ENCODE measurements at places on chromosomes 4 and X.

GRCh38 chr4:47791965-47792364 is 45.9 kb downstream of the CORIN start:
- no peak for DNase-seq

GRCh38 chr4:186878203-186878776 is 154.6 kb upstream of the FAT1 start:
- DNase-seq: no peak

DNA sequence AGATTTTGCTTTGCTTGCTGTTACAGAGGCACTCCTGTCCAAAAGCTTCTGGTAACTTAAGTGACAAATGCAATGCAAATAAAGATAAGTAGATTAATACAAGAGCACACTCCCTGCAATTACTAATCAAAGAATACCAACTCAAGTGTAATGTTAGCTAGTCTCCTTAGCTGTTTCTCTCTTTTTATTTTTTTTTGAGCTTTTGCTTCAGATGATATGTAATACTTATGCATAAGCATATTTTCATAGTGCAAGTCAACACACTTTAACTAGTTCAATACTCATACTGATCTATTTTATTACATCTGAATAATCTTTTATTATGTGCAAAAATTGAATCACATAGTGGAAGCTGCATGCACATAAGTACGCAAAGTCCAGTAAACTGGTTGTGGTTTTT is 2.7 kb downstream of the SLC7A11 start:
- DNase-seq: no peak

DNA sequence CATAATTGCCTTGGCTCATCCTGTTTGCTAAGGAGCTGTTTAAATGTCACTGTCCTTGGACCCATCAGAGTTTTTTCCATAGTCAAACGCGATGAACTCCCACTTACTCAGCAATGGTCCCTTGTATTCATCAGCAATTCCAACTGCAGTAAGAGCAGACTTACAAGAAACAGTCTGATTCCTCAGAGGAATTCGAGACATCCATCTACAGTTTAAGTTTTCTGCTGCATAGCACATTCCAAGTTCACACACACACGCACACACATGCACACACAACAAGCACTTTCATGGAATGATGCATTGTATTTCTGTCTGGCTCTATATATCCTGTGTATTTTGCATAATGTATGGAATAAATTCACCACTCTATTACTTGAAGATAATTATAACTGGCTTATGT is 32.7 kb upstream of the TMEM150C start:
- no peak for DNase-seq

- no peak for DNase-seq
These were observed 20.7 kb downstream of the SYNPO2 start for GRCh38 chr4:118909173-118909956.

DNA sequence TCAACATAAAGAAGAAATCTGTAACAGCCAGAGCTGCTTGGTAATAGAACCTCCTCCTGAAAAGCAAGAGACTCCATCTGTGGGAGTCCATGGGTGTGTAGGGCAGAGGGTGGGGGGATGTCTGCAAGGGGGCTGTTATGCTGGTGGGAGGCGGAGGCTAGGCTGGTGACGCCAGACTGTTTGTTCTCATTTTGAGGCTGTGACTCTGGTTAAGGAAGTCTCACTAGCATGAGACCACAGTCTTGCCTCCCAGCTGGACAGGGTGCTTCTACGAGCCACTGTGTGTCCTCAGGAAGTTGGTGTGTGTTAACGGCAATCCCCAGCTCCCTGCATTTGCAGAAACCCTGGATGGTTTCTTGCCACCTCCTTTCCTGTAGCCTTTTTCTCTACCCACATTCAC is 79.8 kb downstream of the NSUN7 start:
- no peak for DNase-seq

DNA sequence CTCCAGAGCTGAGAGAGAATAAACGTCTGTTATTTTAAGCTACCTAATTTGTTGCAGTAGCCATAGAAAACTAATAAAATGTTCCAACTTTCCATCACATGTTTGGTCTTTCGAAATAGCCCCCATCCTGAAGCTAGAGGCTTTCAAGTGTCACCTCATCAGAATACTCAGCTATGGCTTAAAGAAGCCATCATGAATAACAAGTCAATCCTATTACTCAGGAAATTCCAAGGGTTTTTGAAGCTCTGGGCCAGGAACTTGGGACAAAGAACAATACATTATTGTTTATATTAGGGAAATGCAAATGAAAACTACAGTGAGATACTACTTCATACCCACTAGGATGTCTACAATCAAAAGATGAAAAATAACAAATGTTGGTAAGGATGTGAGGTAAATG is 42.2 kb downstream of the TBCK start:
- DNase-seq: no peak

GRCh38 chr4:142449771-142450373 is 396.2 kb downstream of the INPP4B start:
- no peak for DNase-seq

DNA sequence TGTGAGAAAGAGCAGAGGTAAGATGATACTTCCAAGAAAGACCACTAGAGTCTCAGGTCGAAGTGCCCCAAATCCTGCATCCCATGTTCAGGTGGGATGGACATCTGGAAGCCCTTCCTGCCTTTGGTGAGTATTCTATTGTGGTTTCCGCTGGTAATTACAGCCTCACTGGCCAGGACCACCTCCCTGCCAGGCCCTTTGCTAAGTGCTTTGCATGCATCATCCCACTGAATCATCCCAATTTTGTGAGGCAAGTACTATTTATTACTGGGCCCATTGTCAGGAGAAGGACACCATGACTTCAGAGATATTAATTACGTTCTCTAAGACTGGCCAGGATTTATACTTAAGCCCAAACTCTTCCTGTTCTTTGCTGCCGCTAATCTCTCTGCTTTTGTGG is 10.7 kb upstream of the PASD1 start:
- no peak for DNase-seq

DNA sequence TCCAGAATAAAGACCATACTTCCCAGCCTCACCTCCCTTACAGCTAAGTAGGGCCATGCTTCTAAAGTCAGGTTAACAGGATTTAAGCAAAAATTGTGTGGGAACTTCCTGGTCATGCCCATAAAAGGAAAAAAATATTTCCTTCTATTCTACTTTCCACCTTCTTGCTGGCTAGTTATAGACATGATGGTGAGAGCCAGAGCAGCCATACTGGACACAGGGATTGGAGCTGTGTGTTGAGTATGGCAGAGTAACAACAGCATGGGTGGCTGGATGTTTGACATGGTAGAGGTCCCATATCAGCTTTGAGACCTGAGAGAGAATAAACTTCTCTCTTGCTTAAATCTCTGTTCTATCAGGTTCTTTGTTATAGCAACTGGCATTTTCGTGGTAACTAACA is 15.1 kb upstream of the CBR4 start:
- no peak for DNase-seq

DNA sequence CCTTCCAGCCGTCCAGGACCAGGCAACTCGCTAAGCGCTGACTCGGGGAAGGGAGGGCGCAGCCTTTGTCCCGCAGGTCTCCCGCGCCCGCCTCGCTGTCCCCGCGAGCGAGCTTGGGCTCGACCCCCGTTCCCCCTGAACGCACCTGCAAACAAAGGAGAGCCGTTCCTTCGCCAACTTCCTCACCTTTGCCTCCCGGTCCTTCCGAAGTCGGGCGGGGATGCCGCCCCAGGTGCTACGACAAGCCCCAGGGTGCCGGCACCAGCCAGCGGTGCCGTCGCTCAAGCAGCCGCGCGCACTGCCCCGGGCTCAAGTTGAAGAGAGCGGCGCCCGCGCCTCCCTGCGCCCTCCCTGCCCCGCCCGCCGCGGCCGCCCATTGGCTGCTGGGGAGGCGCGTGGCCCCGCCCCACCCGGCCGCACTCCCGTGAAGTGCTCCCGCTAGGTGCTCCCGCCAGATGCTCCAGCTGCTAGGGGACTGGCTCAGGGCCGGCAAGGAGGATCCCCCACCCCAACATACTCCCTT is 107.1 kb downstream of the NSUN7 start:
- DNase-seq: peak; percentile 77

DNA sequence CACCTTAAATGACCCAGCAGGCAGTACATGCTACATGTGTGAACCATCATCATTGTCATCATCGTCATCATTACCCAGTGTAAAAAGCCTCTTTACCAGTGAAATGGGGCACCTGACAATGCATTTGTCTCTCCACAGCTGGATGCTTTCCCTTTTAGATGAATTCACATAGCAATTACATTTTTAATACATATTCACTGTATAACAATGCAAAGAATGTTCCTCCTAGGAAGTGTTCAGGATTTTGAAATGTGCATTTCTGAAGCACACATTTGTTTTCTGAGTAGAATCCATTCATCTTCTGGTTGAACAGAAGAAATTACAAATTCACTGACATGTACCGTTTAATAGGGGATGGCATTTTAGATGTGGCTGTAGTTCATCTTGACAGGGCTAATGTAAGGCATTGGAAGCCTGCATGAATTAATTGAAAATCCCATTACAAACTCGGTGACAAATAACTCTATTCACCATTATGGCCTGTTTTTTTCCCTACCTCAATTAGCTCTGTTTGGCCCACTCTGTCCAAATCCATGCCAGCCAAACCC is 111.1 kb downstream of the SH3RF1 start:
- DNase-seq: no peak

- no peak for DNase-seq
These were observed 119.0 kb upstream of the WDR17 start for GRCh38 chr4:175946472-175947116.

DNA sequence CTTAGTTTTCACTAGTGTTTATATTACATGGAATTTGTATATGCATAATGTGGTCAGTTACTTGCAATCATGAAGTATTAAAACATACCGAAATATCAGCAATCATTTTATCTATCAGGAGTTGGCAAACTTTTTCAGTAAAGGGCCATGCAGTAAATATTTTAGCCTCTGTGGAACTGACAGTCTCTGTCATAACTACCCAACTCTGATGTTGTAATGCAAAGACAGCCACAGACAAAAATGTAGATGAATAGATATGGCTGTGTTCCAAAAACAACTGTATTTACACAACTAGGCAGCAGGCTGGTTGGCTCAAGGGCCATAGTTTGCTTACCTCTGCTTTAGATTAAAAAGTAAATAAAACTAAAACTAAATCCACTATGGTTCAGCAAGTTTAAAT is 200.2 kb downstream of the HS3ST1 start:
- no peak for DNase-seq

DNA sequence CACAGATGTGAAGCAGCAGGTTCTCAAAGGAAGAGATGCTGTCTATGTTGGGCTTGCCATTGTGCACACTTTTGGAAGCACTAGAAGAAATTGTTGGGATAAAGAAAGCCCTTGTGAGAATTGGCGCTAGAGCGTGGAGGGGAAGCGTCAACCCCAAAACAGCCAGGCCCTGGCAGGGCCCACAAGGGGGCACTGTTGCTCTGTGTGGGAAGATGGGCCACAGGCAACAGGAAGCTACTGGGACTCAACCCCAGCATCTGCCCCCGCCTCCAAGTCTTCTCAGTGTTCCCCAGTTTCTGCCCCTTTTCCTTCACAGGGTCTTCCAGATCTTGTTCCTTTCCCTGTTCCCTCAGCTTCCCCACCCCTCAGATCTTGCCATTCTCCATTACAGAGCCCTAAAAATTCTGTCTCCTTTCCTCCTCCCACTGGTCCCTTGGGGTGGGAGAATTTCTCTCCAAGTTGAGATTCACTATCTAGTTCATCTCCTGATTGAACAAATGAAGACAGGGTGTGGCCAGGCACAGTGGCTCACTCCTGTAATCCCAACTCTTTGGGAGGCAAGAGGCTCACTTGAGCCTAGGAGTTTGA is 85.5 kb downstream of the STARD8 start:
- peak; percentile 48 for DNase-seq

DNA sequence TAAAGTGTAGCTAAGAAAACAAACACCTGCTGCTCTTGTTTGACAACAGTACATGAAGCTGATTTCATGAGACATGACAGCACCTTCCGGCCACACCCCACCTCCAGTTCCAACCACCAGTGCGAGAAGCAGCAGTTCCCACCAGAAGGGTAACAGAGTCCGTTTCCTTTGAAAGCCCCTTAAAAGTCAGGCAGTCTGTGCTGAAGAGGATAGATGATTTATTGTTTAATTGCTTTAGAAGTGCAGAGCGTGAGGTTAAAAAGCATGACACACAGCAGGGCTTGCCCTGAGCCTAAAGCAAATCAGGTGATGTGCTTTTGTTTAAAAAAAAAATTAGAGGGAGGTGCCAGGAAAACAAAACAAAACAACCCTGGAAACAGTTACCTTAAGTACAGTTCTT is 82.6 kb downstream of the HADH start:
- DNase-seq: no peak

DNA sequence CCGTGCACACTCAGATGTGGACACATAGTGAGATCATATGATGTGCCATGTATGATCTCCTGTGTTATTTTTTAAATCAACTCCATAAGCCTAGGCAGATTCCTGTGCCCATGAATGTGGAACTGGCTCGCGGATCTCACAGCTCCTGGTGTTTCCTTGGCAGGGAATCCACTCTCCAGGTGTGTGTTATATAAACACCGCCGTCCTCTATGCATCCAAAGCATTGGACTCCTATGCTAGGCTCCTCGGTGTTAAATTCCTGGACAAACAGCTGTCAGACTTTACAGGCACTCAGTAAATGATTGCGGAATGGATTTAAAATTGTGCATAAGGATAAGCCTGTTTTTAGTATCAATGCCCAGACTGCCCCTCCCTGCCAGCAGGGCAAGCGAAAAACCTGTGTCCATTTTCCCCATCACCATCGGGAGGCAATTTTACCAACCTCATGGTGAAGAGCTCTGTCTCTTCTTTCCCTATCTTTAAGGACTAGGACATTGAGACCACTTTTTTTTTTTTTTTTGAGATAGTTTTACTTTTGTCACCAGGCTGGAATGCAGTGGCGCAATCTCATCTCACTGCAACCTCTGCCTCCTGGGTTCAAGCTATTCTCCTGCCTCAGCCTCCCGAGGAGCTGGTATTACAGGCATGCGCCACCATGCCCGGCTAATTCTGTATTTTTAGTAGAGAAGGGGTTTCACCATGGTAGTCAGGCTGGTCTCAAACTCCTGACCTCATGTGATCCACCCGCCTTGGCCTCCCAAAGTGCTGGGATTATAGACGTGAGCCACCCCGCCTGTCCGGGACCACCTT is 23.6 kb upstream of the GPR78 start:
- no peak for DNase-seq

DNA sequence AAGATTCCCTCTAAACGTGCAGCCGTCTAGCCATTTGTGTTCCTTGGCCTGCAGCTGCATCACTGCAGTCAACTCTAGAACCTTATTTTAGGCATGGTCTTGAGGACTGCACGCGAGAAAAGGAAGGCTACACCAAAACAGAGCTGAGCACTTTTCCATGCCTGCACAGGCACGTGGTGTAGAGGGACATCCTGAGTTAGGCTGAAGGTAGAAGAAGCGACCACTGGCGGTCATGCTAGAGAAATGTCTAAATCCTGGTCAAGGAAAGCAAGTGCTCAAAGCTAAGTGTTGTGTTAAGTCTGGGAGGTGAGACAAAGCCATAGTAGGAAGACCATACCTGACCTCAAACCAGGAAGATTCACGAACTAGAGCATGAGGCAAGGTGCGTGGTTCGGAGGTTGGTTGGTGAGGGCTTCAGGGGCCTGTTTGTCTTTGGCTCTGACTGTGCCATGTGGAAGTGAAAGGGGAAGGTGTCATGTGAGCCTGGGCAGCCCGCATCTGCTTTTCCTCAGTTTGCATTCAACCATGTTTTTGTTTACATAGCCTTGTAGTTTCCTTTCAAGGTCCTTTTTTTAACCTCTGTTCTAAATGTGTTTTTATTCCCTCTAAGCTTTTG is 203.8 kb downstream of the AASDH start:
- DNase-seq: no peak

- DNase-seq: no peak
These were observed 68.2 kb downstream of the HEPH start for GRCh38 chrX:66232296-66232695.

Data from GM12892 (cell line).